Upper lobe of right lung (tissue), 1 donor: ENCODE measurements at places on chromosomes 5 and 9.
A peak's percentile ranks its signal among the peaks of the same experiment; 100 is the strongest.

DNA sequence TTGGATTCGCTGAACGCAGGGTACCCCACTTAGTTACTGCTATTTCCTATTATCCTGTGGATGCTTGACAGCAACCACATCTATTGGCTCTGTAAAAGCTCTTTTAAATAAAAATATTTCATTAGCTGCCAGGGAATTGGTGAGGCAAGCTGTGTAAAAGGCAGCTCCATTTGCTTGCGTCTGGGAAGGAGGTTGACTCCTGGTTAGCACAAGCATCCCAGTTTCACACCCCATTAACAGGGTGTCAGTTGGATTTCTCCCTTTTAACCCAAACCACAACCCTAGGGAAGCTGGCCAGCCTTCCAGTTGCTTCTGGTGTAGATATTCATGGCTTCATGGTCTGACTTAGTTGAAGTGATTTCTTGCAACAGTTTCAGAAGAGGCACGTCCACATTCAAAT is 151.0 kb downstream of the GPBP1 start:
- H3K36me3 ChIP-seq = no peaks in the 10 kb centered on the region
- H3K4me3 ChIP-seq = no peak overlapping the region
- no peak overlapping the region for H3K27ac ChIP-seq
- no peaks in the 10 kb centered on the region for H3K27me3 ChIP-seq

- no peaks in the 10 kb centered on the region for H3K27me3 ChIP-seq
- no peak overlapping the region for H3K27ac ChIP-seq
- no peak overlapping the region for H3K4me3 ChIP-seq
- no peaks in the 10 kb centered on the region for H3K36me3 ChIP-seq
- DNase-seq = no peak
Measured at GRCh38 chr5:159403906-159404681, 73.8 kb upstream of the IL12B start.

DNA sequence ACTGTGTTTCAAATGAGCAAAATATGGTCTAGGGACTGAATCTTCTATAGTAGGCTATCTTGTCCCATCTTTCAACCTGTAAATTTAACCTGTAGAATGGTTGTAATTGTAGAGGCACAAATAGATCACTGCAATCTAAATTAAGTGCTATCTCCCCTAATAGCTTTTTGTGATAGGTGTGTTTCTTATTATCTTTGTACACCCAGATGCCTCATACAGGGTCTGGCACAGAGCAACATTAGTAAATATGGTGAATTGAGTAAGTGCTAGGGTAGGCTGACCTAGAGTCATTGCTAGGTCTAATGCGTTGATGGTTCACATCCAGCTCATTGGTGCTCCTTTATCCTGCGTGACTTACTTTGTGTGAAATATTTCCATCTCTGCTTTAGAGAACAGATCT is 100.6 kb downstream of the PBX3 start:
- DNase-seq = no peak
- no peaks in the 10 kb centered on the region for H3K27me3 ChIP-seq
- no peak overlapping the region for H3K4me3 ChIP-seq
- no peaks in the 10 kb centered on the region for H3K36me3 ChIP-seq
- H3K27ac ChIP-seq = no peak overlapping the region

DNA sequence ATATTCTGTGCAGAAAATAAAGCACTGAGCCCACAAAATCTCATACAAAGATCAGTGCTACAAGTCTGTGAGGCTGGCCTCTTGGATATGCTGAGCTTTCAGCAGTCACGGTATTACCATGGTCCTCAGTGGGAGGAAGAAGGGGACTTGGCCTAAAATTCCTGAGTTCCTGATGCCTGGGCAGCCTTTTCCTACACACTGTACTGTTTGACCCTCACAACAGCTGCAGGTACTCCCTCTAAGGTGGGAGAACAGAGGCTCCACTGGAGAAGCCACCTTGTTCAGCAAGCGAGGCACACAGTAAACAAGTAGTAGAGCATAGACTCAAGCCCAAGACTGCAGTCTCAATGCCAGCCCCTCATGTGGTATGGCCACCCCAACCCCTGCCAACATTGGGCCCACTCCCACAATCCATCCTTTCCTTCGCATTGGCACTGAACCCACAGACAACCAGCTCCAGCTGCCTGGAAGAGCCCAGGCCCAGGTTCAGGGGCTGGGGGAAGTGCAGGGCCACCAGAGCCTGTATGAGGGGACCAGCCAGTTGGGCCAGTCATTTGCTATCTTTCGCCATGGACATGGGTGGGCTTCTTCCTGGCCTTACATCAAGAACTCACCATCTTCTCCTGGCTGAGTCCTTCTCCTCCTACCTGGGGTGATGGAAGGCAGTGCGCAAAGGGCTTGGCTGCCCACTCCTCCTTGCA is 14.3 kb downstream of the ACSL6 start:
- H3K4me1 ChIP-seq = peaks cover 8% of the 10 kb centered on the region
- H3K27me3 ChIP-seq = no peaks in the 10 kb centered on the region
- no peak overlapping the region for H3K27ac ChIP-seq
- peak; percentile 43 for DNase-seq
- H3K4me3 ChIP-seq = no peak overlapping the region

GRCh38 chr5:96963267-96963666 is 27.4 kb downstream of the LNPEP start:
- no peak overlapping the region for H3K27ac ChIP-seq
- peaks cover 41% of the 10 kb centered on the region for H3K4me1 ChIP-seq
- no peaks in the 10 kb centered on the region for H3K36me3 ChIP-seq
- no peaks in the 10 kb centered on the region for H3K27me3 ChIP-seq
- no peak for DNase-seq

DNA sequence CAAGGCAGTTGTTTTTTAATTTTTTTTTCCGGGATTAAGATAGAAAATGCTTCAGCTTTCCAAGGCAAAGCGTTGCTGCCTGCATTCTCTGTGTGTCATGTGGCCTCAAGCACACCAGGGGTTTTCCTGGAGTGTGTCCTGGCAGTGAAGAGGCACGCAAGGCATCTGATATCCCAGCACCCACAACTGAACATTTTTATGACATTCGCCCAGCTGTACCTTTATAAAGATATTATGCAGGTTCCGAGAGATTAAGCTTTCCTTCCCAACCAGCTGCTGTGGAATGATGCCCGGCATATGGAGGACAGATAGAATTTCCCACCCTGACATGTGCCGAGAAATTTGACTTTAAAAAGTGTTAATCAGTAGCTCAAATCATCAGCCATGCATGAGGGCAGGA is 205.6 kb downstream of the GADD45G start:
- no peak overlapping the region for H3K27ac ChIP-seq
- H3K27me3 ChIP-seq = no peaks in the 10 kb centered on the region
- peak; percentile 42 for DNase-seq
- no peaks in the 10 kb centered on the region for H3K36me3 ChIP-seq
- peaks cover 14% of the 10 kb centered on the region for H3K4me1 ChIP-seq

- no peaks in the 10 kb centered on the region for H3K36me3 ChIP-seq
- H3K27me3 ChIP-seq = no peaks in the 10 kb centered on the region
- no peak overlapping the region for H3K27ac ChIP-seq
- H3K4me1 ChIP-seq = peaks cover 9% of the 10 kb centered on the region
- H3K4me3 ChIP-seq = no peak overlapping the region
- peak; percentile 51 for DNase-seq
Measured at GRCh38 chr5:172508471-172509404, 54.4 kb upstream of the SH3PXD2B start.

DNA sequence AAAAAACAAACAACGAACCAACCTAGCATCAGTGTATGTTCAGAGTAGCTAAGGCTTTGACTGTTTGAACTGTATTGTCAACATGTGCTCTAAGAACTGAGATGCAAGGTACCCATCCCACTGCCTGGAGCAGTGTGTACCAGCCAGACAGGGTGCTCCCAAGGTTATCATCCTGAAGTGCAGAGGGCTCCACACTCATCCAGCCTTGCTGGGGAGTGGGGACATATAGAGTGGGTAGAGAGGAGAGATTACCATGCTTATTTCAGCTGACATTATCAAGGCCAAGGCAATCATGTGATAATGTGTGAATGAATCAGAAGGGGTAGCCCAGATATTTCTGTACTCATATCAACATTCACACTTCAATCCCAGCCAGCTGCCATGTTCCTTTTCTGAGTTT is 68.7 kb upstream of the ZNF622 start:
- no peaks in the 10 kb centered on the region for H3K27me3 ChIP-seq
- H3K27ac ChIP-seq = no peak overlapping the region
- no peaks in the 10 kb centered on the region for H3K36me3 ChIP-seq
- no peak for DNase-seq
- no peaks in the 10 kb centered on the region for H3K4me1 ChIP-seq

- DNase-seq = no peak
- no peak overlapping the region for H3K27ac ChIP-seq
- H3K4me3 ChIP-seq = no peak overlapping the region
- H3K4me1 ChIP-seq = no peaks in the 10 kb centered on the region
- no peaks in the 10 kb centered on the region for H3K36me3 ChIP-seq
- no peaks in the 10 kb centered on the region for H3K27me3 ChIP-seq
Measured at GRCh38 chr9:87850391-87850790, 32.3 kb upstream of the SPATA31E1 start.

DNA sequence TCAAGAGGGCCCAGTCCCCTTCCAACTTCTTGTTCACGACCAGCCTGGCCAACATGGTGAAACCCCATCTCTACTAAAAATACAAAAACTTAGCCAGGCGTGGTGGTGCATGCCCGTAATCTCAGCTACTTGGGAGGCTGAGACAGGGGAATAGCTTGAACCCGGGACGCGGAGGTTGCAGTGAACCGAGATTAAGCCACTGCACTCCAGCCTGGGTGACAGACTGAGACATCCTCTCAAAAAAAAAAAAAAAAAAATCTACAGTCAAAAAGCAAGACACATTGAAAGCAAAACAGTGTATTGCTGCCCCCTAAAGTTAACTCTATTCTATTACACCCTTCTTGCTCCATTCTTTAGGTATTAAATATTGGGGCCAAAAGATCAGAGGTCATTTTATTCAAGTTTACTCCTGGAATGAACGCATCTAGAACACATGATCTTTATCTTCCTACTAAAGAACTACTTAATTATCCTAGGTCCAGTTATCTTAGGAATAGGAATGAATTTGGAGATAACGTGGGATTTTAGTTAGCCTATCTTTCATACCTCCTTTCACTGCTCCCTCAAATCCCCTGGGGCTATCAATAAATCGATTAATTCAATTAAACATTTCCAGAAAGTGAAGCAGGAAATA is 2.4 kb downstream of the ATG12 start:
- no peak for DNase-seq
- peaks cover 38% of the 10 kb centered on the region for H3K4me1 ChIP-seq
- no peak overlapping the region for H3K27ac ChIP-seq
- H3K36me3 ChIP-seq = peaks cover 35% of the 10 kb centered on the region
- peak overlapping the region; percentile 19 for H3K4me3 ChIP-seq

DNA sequence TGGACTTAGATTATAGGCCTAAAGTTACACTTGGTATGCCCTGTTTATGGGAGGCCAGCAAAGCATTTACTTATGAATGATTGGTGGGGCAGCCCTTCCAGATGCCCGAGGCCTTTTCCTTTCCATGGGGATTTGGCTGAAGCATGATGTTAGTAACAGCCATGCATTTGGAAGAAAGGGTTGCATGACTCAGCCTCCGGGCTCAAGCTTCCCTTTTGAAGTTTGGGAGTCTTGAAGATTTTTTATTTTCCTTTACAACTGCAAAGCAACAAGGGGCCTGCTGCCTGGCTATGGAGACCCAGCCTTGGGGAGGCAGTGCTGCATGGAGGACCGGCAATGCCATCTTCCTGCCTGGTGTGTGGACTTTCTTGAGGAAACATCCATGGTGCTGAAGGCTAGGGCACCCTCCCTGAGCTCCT is 244.7 kb downstream of the ICE1 start:
- H3K27me3 ChIP-seq = no peaks in the 10 kb centered on the region
- no peak for DNase-seq
- H3K36me3 ChIP-seq = no peaks in the 10 kb centered on the region

DNA sequence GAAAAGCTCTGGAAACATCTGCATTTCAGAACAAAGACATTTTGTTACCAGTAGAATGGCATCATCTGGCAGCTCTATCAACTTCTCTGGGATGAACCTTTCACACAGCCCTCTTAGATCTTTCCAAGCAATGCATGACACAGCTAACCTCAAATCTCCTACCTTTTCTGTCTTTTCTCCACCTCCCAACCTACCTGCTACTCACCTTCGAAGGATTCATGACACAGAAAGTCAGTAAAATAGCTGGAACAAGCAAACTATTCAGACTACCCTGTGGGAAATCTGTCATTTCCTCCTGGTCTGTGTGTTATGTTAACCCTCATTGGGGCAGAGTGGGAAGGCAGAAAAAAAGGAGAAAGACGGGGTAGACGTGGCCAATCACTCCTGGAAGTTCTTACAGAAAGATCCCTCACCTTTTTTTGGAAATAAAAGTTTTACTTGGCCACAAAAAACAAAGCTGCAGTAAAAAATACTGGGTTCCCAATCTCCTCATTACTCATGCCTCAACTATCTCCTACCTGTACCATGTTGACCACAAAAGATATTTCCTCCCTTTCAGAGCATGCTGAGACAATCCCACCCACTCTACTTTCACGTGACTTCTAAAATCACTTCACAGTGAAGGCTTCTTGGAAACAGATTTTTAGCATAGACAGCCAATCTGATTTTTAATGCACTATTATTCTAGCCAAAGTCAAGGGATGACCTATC is 362.1 kb upstream of the RFX3 start:
- H3K36me3 ChIP-seq = no peaks in the 10 kb centered on the region
- no peak overlapping the region for H3K4me3 ChIP-seq
- H3K27ac ChIP-seq = no peak overlapping the region
- no peaks in the 10 kb centered on the region for H3K4me1 ChIP-seq

DNA sequence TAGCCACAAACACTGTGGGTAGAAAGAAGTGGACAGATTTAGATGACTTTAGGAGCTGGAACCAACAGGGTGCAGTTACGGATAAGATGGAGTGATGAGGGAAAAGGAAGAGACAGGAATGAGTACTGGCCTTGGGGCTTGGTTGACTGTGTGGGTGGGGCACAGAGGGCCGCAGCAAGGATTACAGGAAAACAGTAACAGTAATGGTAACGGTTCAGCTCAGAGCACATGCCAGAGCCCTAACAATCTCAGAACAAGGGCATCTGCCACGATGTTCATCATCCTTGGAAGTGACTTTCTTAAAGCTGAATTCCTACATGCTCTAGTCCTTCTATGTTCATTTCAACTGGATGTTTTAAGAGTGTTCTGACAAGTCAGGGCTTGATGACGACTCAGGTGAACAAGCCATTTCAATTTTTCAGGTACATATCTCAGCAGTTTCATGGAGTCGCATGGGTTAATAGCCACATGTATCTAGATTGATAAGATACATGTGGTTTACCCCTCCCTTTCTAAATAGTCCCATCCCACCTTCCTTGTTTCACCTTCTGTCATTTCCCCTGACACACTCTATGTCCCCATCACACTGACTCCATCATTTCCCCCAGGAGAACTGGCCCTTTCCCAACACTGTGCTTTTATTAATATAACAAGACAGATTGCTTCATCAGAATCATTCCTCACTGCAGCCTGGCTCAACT is 65.0 kb downstream of the CEMIP2 start:
- no peaks in the 10 kb centered on the region for H3K27me3 ChIP-seq
- no peak overlapping the region for H3K27ac ChIP-seq

DNA sequence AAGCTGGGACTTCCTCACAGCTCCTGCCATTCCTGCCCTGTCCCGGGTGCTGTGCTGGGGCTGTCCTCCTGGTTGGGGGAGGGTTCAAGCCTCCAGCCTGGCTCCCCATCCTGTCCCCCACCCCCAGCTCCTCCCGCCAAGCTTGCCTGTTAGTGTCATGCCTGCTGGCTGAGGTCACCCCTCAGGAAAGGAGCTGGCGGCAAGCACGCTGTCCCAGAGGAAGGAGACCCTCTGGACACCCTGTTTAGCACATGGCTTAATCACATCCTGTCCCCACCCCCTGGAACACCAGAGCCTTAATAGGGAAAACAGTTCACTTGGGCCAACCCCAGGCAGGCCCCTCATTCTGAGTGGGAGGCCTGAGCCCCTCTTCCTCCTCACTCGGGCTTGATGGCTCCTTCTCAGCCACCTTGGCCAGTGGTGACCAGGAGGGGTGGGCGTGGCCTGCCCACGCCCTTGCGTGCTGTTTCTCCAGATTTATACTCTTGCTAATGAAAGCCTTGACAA is 9.2 kb upstream of the PHYHD1 start:
- no peak overlapping the region for H3K4me3 ChIP-seq
- H3K27me3 ChIP-seq = no peaks in the 10 kb centered on the region
- H3K36me3 ChIP-seq = peaks cover 41% of the 10 kb centered on the region
- H3K27ac ChIP-seq = peak overlapping the region; percentile 77
- H3K4me1 ChIP-seq = peaks cover 60% of the 10 kb centered on the region
